Right lung (tissue), 10 donors: ENCODE measurements at places on chromosomes 4 and X. TPM values are rescaled to one million over a fixed set of nuclear protein-coding genes. Genes with fewer than 3 reads are reported as not detected.

DNA sequence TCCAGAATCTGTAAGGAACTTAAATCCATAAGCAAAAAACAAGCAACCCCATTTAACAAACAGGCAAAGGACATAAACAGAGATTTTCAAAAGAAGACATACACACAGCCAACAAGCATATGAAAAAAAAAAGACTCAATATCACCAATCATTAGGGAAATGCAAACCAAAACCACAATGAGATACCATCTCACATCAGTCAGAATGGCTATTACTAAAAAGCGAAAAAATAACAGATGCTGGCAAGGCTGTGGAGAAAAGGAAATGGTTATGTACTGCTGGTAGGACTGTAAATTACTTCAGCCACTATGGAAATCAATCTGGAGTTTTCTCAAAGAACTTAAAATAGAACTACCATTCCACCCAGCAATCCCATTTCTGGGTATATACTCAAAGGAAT is 156.8 kb upstream of the RADX start:
- DNase-seq = no peak

GRCh38 chr4:172584816-172585215 is 583.8 kb upstream of the GALNT7 start:
- no peak for DNase-seq

The KLHL34 gene
- 0.24 TPM for polyA plus RNA-seq

GRCh38 chr4:39763714-39764572 is 66.0 kb downstream of the UBE2K start:
- no peak for DNase-seq

- no peak for DNase-seq
Observed at GRCh38 chr4:139266208-139266582, 13.8 kb downstream of the MGARP start.

The SHOX gene
- 0.05 TPM for polyA plus RNA-seq

- no peak for DNase-seq
Observed at GRCh38 chr4:6471307-6472007, 957 bp downstream of the PPP2R2C start.

- DNase-seq = no peak
Observed at GRCh38 chr4:12173496-12173895, 744.8 kb upstream of the HS3ST1 start.

GRCh38 chr4:151960449-151961230 is 199.8 kb upstream of the GATB start:
- DNase-seq = no peak

DNA sequence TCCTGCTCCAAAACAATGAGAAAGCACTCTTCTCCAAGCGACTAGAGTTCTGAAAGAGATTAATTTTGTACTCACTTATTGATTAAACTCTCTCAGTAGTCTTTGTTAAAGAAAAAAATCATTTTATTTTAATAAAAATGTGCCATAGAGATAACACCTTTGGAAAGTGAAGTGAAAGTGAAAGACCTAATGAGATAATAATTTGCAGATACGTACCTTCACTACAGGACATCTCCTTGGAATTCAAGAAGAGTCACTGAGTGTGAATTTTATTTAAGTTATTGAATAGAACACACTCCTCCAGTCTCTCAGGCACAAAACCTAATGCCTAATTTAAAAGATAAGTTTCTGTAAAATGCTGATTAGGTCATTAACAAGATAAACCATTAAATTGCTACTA is 1070.6 kb upstream of the GRID2 start:
- no peak for DNase-seq

The PCDH19 gene
- 2.3 TPM for polyA plus RNA-seq

The TENM3 gene
- 2.6 TPM for polyA plus RNA-seq
